ENCODE measurements at places on chromosomes 16 and 17. TPM values are rescaled to one million over a fixed set of nuclear protein-coding genes. Genes with fewer than 3 reads are reported as not detected.

SAMD14 gene
- 1.8 TPM for total RNA-seq

SLC13A2 gene
- total RNA-seq, result not detected

P2RX5 gene
- 2.0 TPM for total RNA-seq

COL1A1 gene
- 2,368 TPM for total RNA-seq

MPP3 gene
- total RNA-seq, result 8.8 TPM

CCDC92B gene
- total RNA-seq, result not detected

HSPB9 gene
- not detected for total RNA-seq

LGALS9 gene
- 3.3 TPM for total RNA-seq

ZP2 gene
- not detected for total RNA-seq

SLFN14 gene
- not detected for total RNA-seq

MEIOC gene
- total RNA-seq, result not detected

PIPOX gene
- total RNA-seq, result 2.6 TPM

C17orf50 gene
- not detected for total RNA-seq

TP53TG3F gene
- total RNA-seq, result 0.22 TPM

ITGA3 gene
- 533 TPM for total RNA-seq

ZFPM1 gene
- 4.4 TPM for total RNA-seq

NPB gene
- total RNA-seq, result 0.66 TPM

MYOCD gene
- 4.7 TPM for total RNA-seq

TPPP3 gene
- total RNA-seq, result 1.1 TPM

TNFRSF13B gene
- total RNA-seq, result not detected

TP53TG3 gene
- total RNA-seq, result not detected

CCDC57 gene
- 28.9 TPM for total RNA-seq

STX1B gene
- 3.0 TPM for total RNA-seq

UNC13D gene
- 2.3 TPM for total RNA-seq

SKAP1 gene
- not detected for total RNA-seq

SENP3 gene
- total RNA-seq, result 56.9 TPM

All from placental pericyte (primary cell).